T-helper 1 cell (primary cell): ENCODE measurements at places on chromosomes 7 and 10.
A peak's percentile ranks its signal among the peaks of the same experiment; 100 is the strongest.

- DNase-seq, result no peak
Observed at GRCh38 chr7:12719141-12719919, 31.9 kb downstream of the ARL4A start.

DNA sequence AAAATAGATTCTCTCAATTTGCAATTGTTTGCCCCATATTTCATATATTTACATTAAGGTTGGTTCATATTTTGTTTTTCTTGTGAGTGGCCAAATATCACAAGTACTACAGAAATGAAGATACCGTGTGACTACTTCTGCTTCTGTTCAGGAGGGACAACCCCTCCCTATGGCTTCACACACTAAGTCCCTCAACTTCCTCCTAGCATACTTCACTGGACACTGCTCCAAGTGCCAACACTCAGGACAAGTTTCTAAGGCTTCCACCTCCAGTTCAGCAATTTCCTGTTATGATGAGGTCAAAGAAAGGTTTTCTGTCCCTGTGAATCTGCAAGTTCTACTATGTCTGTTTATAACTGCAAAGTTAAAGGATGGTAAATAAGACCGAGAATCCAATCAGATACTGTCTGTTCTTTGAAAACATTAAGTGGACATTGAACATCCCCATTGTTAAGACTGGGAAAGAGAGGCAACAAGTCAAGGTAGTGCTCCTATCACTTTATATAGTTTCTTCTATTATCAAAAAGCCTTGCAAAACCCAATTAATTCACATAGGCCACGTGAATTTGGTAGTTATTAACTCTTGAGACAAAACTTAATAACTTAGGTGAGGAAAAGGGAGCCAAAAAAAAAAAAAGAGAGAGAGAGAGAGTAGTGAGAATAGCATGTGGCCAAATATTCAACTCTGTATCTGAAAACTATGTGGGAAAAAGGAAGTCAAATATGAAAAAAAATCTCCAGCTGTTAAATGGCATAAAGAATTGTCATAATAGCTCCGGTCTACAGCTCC, 81.3 kb upstream of the DKK1 start:
- no peak for DNase-seq

- DNase-seq, result no peak
Observed at GRCh38 chr10:79292026-79292766, 55.1 kb upstream of the PPIF start.

DNA sequence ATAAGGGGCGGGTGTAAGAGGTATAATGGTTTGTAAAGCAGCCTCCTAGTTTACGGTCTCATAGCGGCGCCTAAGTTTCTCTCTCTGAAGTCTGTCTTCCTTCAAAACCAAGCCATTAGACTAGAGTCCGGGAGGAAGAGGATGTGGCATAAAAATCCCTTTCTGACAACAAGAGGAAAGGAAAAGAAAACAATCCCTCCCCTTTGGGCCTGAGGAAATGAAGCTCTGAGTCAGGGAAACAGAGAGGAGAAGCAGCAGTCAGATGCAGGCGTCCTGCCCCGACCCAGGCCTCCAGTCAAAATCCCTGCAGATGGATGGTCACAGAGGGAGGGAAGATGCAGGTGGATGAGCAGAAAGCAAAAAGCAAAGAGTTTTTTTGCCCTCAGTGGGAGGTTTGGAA, 23.7 kb downstream of the PARP12 start:
- no peak for DNase-seq

DNA sequence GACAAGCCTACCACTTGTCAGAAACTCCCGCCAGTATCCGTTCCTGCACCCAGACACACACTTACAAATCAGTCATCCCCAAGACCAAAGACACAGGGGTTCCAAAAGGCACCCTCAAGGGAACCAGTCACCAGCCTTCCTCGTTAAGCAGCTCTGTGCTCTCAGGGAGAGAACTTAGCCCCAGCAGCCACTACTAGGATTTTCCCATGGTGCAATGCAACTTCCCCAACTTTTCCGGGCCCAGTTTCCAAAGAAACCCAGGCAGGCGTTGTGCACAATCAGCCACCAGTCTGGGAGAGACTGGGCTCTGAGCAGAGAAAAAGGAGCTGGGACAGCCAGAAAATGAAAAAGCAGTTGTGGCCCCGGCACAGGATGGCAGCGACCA, 1.2 kb downstream of the DLG5 start:
- no peak for DNase-seq

- no peak for DNase-seq
Observed at GRCh38 chr10:13272164-13272571, 27.7 kb downstream of the PHYH start.

DNA sequence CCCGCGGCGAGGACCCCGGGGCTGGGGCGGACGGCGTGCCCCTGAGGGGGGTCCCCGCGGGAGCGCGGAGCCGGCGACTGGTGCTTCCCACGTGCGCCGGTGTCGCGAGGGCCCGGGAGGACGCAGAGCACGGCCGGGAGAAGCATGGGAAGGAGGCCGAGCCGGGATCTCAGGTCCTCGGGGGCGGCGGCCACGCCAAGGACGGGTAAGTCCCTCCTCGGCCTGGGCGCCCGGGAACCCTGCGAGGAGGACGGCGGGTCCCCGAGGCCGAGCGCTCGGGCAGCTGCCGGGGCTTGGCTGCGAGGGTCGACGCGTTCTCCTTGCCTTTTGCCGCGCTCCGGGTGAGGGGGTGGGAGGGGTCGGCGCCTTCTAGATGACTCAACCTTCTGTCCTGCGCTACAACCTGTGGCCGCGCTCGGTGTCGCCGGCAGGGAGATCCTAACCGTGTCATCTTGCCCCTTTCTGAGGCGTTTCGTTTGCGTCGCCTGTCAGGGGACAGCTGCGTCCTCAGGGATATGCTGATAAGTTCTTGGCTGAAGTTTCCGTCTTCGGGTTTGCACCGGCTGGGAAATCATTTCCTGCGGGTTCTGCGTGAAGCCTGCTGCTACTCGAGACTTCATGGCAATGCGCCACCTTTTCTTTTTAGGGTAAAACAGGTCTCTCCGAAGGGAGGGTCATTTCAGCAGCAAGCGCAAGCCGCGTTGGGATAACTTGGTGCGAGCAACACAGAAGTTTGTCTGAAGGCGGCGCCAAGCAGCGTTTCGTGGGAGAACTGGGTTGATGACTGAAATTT, 529 bp downstream of the TASOR2 start:
- peak; percentile 62 for DNase-seq

DNA sequence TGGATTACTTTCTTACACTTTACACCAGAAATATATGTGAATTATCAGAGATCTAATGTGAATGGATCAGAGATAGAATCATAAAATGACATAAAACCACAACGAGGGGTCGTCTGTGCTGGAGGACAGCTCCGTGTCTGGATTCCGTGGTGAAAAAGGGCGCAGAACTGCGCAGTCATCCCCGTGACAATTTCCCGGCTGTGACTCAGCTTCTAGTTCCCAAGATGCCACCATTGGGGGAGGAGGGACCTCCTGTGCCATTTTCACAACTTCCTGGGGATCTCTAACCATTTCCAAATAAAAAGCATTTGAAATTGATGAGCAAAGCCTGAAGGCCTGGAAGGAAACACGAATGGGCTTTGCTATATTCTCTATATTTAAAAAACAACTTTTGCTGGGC, 72.1 kb downstream of the PDGFA start:
- DNase-seq, result no peak

DNA sequence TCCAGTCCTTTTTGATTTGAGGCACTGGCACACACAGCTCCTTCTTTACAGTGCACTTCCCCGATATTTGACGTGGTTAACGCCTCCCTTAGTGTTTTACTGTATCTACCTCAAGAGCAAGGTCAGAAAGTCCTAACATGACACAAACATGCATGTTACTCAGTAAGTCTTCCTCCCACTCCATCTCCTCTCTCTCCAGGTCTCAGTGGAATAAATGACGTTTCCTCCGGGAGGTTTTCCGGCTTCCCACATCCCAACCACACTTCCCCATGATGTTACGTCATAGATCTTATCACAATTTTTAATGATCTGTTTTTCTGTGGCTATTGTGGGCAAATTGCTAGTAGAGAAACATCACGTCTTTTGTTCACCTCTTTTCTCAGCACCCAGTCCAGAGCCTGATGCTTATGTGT, 165.7 kb downstream of the PTPN20 start:
- DNase-seq, result no peak

GRCh38 chr7:131652934-131653333, 96.5 kb upstream of the PODXL start:
- DNase-seq, result no peak

DNA sequence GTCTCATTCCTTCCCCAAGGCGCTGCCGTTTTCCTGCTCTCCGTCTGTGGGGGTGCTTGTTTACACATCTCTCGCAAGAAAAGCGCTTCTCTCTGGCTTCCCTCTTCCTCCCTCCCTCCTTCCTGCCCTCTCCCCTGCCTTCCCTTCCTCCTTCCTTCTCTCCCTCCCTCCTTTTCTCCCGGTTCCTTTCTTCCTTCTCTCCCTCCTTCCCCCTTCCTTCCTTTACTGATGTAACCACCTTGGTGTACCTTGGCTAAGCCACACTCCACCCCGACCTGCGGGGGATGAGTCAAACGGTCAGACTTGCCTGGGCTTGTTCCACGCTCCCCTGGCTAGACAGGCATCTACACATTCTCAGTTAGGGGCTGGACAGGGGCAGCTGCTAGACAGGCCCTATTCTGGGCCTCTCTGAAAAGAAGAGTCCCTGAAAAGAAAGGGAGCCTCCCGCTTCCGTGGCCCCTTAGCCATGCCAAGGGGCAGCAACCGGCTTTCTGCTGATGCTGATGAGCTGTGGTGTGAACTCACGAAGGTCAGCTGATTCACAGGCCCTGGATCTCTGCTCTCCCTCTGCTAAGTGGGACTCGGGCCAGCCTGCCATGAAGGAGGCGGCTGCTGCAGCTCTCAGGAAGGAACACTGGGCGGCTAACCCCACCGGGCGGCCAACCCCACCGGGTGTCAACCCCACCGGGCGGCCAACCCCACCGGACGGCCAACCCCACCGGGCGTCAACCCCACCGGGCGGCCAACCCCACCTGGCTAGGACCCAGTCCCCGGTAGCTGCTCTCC, 216.8 kb downstream of the TCERG1L start:
- no peak for DNase-seq

GRCh38 chr7:85896531-85896930, 709.7 kb upstream of the SEMA3D start:
- DNase-seq, result no peak

DNA sequence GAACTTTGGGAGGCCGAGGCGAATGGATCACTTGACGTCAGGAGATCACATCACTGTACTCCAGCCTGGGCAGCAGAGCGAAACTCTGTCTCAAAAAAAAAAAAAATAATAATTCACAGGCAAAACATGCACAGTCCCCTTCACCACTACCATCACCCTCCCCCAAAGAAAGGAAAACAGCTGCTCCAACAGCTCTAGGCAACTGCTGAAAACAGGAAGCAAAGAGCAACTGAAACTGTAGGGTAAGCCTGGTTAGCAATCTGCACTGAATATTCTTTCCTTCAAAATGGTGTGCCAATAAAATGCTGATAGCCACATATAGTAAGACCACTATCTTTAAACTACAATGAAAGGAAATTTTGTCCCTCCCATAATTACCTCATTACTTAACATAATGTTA, 11.8 kb downstream of the NT5C2 start:
- DNase-seq, result peak; percentile 30

DNA sequence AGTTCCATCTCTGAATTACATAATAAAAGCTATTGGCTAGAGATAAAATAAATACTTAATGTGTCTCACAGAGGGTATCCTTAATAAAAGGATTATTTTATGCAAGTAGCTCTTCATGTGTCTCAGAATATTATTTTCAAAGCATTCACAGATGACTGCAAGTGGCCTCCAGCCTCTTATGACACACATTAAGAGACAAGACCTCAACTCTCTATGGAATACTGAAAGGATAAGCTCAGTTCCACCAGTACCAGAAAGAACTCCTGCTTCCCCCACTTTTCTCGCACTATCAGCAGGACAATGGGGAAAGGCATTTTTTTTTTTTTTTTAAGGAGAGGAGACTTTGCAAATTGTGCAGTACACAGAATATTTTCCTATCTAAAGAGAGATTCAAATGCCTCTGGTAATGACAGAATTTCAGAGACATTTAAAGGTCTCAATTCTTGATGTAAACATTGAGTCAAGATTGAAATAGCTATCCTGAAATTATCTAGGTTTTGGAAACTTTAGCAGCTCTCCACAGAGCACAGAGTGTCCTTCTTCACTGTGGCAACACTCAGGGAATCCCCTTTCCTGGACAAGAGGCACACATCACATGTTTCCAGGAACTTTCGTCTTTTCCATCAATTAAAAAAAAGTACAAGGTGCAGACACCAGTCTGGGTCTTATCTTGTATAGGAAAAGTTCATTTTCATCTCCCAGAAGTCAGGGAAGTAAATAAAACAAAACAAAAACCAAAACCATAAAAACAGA, 122.0 kb upstream of the ANK3 start:
- DNase-seq, result no peak

- no peak for DNase-seq
Observed at GRCh38 chr7:35256256-35257175, 2.6 kb upstream of the TBX20 start.

DNA sequence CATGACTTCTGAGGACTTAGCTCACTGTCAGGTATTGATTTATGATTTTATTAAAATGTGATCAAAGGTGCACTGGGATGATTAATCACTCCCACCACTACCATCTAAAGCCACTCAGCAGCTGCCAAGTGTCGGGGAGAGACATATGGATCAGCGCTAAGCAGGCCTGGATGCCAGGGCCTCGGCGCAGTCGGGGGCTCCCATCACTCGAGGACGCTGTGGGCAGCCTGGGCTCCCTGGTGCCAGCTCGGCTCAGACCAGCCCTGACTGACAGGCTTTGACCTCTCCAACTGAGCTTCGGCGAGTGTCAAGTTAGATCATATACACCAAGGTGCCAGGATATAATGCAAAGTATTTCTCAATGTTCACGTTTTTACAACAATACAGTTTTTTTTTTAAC, 267.7 kb downstream of the ACTR3B start:
- no peak for DNase-seq

DNA sequence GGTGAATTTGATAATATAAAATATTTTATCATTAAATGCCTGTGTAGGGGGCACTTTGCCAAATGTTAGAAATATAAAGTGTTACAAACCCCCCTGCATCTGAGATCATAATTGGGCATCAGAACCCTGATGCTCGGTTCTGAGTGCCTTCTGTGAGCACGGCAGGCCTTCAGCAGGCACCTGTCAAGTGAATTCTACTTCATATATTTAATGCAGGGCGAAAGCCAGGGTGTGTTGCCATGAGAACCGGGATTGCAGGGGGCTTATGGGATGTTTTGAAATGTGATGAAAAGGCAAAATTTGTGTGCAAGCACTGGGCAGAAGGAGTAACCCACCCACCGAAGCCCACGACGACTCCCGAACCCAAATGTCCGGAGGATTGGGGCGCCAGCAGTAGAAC, 57.2 kb downstream of the MRC1 start:
- no peak for DNase-seq

GRCh38 chr7:15489861-15490260, 72.0 kb downstream of the AGMO start:
- DNase-seq, result no peak

GRCh38 chr7:27684491-27684890, 21.8 kb upstream of the HIBADH start:
- DNase-seq, result no peak

DNA sequence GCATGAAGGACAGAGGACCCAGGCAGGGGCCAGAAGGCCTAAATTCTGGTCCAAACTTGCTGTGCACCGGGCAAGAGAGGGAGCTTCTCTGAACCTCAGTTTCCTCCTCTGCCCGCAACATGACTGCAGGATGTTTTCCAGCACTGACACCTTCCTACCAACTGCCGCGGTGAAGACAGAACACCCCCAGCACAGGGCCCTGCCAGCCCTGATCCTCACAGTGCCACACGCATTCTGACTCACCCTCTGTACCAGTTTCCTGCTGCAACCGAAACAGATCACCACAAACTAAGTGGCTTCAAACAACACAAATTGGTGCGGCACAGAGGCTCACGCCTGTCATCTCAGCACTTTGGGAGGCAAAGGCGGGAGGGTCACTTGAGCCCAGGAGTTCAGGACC, 18.1 kb downstream of the MAD1L1 start:
- DNase-seq, result peak; percentile 91
